Adipocyte (in vitro differentiated cells): ENCODE measurements at places on chromosomes 1 and 21.

DNA sequence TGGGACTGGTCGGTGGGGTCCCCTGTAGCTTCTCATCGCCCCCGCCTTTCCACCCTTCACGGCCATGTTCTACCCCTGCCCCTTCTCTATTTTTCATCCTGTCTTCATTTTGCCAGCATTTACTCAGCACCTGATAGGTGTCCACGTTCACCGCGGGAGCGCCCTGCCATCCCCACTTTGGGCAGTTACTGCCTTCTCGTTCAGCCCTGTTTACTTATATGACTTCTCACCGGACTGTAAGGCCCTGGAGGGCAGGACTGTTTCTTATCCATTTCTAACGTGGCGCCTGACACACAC, 380 bp downstream of the MFN2 start:
- no peak for DNase-seq

DNA sequence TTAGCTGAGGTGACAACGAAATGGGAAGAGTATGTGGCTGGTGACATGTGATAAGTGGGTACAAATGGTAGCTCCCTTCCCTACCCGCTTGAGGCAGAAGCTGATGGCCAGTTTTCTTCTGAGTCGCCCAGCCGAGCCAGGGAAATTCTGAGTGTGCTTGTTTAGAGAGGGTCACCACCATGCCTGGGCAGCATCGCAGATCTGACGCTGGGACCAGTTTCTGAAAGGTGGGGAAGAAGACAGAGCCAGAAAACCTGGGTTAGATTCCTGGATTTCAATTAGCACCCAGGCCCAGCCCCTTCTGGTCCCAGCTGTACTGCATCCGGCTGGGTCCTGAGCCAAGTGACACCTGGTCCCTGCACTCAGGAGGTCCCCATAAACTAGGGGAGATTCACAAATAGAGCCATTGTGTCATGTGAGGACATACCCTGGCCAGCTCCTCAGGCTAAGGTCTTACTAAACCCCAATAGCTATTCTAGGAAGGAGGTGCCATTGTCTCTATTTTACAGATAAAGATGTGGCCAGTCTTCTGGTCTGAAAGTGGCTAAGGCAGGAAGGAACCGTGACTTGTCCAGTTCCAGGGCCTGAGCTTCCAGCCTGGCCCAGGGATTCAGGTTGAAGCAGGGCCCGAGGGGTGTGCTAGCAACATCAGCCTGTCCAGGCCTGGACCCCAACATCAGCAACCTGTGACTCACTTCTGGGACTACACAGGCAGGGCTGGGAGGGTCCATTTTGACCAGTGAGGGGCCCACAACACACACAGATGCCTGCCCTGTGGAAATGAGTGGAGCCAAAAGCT, 1.7 kb upstream of the TMEM61 start:
- no peak for DNase-seq

GRCh38 chr21:42248783-42249597, 30.1 kb downstream of the ABCG1 start:
- DNase-seq: no peak

- peak; percentile 50 for DNase-seq
Observed at GRCh38 chr1:114668784-114669561, 876 bp downstream of the DENND2C start.

DNA sequence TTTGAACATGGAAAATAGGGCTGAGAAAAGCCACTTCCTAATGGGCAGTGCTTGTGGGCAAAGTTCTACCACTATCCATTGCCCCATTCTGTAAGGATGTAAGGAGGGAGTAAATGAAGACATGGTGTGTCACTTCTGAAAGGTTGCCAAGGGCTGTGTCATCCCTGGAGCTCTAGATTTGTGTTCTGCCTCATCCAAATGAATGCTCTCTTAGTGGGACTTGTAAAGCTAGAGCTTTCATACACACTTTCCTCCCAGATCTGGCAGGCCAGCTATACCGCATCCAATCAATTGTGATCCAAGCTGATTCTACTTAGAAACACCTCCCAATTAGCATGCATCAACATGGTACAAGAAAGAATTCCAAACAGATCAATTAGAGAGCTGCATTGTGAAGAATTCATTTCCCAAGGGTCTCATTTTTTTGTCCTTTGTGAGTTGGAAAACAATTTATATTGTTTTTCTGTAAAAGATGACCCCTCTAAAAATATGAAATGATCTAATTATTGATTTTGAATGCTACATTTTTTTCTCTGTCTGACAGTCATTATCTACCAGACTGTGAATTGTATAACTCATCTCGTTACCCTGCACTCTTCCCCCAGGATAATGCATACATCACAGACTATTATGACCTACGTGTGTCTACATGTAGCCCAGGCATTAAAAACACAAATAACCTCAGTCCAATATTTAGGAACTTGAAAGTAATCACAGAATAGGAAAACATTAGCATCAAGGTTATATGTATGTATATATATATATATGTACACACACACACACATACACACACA, 117.1 kb upstream of the DUSP10 start:
- peak; percentile 59 for DNase-seq

GRCh38 chr1:65412256-65412983, 8.0 kb upstream of the LEPR start:
- no peak for DNase-seq

DNA sequence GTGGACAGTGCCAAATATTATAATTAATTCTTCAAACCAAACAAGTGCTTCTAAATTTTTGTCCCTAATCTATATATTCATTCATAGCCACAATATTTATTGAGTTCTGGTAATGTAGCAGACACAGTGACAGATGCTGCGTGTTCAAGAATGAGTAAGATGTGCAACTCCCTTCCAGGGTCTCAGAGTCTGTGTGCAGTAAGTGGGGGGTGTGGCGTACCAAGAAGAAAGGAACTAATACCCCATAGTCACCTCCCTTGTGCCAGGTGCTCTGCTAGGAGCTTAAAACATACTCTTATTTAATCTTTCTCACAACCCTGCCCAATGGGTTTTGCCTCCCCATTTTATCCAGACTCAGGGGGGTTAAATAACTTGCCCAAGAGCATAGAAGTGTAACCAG, 358.7 kb downstream of the BARHL2 start:
- DNase-seq: no peak
